ENCODE measurements at places on chromosomes 5 and 9.

- DNase-seq: no peak
Observed at GRCh38 chr5:149834246-149834855, 104.2 kb downstream of the PPARGC1B start.

GRCh38 chr5:103703617-103704016, 141.0 kb upstream of the NUDT12 start:
- DNase-seq: no peak

DNA sequence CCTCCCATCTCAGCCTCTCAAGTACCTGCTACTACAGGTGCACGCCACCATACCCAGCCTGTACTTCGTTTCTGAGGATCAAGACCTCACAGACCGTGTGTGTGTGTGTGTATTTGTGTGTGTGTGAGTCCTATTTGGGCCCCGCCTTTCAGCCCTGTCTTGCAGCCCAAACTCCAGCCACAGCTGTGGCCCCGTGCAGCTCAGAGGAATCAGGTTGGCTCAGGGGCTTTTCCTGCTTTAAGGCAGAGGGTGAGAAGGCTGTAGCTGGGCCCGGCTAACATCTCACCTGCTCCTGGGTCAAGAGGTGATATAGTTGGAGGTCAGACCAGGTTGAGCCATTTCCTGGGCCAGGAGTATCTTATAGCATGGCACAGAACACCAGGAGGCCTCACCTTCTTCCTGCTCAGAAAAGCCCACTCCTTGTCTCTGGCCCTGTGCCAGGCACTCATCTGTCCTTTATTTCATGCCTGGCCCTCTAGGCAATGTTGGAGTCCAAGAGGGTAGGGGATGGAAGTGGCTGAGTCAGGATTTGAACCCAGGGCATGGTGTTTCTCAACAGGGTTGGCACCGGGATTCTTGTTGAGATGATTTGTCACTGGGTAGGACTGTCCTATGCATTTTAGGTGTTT, 1.6 kb upstream of the PHYKPL start:
- DNase-seq: no peak

DNA sequence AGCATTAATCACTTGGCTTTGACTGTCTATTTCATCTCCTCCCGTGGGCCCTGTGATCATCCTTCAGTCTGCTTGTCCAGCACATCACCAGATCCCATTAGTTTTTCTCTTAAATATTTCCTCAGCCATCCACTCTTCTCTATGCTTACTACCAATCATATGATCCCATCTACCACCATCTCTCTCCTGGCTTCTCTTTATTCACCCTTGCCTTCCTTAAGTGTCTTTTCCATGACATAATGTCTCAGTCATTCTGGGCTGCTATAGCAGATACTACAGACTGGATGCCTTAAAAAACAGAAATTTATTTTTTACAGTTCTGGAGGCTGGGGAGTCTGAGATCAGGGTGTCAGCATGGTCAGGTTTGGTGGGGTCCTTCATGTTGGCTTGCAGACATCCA, 208.4 kb upstream of the PPP1R2B start:
- no peak for DNase-seq

GRCh38 chr5:9013147-9013546, 532.7 kb downstream of the SEMA5A start:
- DNase-seq: no peak

DNA sequence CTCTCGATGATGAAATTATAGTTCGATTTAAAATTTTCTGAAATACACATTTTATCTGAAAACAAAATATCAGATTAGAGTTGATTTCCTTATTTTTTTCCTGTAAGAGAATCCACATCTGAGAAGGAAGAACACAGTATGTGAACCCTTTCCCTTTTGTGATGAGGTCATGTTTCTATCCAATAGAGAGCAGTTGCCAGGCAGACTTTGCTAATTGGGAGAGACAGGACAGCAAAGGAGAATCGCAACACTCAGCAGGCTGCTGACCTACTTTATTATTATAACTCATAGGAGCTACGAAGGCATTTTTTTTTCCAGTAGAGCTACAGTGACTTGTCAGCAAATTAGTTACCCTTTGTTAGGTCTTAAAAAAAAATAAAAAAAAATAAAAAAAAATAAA, 242.1 kb downstream of the HCN1 start:
- DNase-seq: no peak

- no peak for DNase-seq
Observed at GRCh38 chr9:131817627-131818026, 77.8 kb upstream of the RAPGEF1 start.

DNA sequence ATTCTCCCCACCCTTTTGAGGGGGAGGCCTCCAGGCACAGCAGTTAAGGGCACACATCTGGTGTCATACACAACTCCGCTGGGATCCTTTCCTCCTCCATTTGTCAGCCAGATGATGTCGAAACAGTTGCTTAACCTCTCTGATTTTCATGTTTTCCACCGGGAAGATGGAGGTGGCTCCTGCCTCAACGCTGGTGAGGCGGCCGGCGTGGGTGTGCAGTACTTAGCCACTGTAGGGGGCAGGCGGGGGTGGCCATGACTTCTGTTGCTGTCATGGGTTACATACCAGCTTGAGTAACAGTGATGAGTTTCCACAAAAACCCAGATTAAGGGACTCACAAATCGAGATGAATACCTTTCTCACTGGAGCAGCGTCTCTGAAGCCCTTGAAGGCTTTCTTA, 63.1 kb upstream of the EPB41L4B start:
- DNase-seq: no peak

GRCh38 chr5:74373076-74373475, 267.5 kb downstream of the ENC1 start:
- DNase-seq: no peak

GRCh38 chr9:131740898-131741297, 1.0 kb upstream of the RAPGEF1 start:
- no peak for DNase-seq

GRCh38 chr9:115357821-115358220, 239.9 kb upstream of the TNC start:
- no peak for DNase-seq

DNA sequence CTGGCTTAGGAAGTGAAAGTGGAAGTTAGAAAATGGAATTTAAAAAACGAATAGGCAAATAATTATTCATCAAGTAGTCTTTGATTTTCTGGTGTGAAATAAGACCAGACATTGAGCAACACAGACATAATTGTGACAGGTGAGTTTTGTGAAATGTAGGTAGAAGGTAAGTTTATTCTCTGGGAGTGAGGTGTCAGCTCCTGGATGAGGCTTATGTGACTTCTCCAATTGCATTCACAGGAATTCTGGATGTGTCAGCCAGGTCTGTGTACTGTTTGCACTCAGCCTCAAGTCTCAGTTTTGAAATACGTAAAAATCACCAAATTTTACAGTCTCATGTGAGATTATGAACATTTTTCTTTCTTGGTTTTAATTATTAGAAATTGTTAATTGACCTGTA, 537.6 kb downstream of the CETN3 start:
- no peak for DNase-seq

- no peak for DNase-seq
Observed at GRCh38 chr5:3862906-3863305, 267.3 kb downstream of the IRX1 start.

- no peak for DNase-seq
Observed at GRCh38 chr9:104092875-104093600, 1.1 kb upstream of the SMC2 start.

GRCh38 chr5:10599862-10600284, 36.0 kb downstream of the ANKRD33B start:
- DNase-seq: no peak

DNA sequence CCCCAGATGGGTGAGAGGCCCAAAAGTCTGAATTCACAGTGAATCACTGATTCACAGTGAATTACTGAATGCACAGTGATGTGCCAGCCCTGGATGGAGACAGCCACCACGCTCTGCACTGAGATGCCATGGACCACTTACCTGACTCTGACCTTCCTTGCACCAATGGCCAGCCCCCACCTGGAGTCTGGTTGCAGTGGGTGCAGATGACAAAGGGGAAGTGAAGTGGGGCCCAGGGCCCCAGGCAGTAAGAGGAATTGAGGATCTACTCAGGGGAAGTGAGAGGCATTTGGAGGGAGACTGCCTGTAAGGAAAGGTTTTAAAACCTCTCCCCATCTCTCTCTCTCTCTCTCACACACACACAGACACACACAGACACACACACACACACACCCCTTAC, 412.1 kb downstream of the CYLC2 start:
- DNase-seq: no peak

GRCh38 chr9:70111641-70112236, 68.1 kb downstream of the MAMDC2 start:
- DNase-seq: no peak

DNA sequence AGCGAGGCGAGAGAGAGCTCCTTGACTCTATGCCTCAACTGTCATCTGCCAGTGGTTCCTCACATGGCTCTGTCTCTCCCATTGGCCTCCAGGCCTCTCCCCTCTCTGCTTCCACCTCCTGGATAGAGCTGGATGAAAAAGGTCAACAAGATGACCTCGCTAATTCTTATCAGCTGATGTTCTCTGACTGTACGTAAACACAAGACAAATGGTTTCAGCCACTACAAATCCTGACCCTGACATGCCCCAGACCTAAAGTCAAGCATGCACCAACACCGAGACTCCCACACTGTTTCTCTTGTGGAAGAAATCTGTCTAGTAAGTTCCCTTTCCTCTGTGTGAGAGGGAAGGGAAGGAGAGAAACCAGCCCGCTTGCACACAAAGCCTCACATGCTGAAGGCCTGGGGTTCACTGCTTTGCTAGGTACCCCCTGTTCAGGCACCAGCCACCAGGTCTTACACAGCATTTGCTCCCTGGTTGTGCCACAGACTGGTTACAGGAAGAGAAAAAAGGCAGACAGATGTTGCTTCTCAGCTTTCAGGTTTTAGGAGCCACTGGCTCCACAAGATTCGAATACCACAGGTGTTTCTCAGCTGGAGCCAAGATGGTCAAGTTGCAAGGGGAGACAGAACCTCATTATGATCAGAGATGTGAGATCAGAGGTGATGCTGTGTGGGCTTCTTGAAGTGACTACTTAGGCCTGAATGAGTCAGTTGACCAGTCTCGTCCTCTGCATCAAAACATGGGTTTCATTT, 592.5 kb downstream of the CCDC171 start:
- no peak for DNase-seq

DNA sequence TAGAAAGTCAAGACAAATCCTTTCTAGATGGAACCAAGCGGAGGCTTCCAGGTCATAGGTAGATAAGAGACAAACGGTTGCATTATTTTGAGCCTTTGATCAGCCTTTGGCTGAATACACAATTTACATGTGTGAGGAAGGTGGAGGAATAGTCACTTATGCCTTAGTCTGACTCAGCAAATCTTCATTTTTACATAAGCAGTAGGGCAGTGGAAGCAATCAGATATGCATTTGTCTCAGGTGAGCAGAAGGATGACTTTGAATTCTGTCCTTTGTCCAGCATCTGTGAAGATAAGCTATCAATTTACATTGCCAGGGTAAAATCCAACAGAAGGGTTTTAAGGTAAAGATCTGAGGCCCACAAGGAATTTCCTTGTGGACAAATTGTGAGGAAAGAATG, 23.8 kb downstream of the TUSC1 start:
- no peak for DNase-seq

DNA sequence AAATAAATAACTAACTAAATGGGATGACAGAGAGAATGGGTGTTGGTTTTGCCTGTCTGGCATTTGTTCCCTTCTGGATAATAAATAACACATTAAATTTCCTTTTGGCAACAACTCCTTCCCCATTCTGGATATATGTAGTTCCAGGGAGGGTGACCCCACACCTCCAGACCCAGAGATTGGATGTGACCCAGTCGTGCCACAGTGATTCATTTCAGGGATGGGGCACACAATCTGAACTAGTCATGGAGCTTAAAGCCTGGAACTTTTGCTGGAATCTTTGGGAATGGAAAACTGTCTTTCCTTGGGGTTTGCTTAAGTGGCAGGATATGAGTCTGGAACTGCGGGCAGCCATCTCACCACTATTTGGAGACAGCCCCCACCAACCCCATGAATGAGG, 11.3 kb downstream of the KLF9 start:
- no peak for DNase-seq

- DNase-seq: no peak
Observed at GRCh38 chr5:97019435-97020117, 83.7 kb downstream of the LNPEP start.

DNA sequence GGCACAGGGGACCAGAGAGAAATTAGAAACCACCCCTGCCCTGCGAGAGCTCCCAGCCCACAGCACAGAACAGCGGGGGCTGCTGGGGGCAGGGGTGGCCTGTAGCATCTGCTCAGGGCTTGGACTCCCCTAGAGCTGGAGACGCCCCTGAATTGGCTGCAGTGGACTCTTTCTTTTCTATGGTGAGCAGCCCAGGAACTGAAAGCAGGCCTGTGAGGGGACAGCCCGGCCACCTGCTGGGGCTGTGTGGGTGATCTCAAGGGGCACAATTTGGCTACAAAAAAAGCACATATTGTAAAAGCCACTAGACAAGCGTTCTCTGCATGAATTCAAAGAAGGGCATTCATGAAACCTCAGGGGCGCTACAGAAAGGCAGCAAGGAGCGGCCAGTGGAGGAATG, 57.5 kb upstream of the ICE1 start:
- DNase-seq: no peak

- DNase-seq: no peak
Observed at GRCh38 chr5:98416541-98416940, 356.9 kb upstream of the RGMB start.

GRCh38 chr9:87770616-87771315, 44.8 kb downstream of the CTSL start:
- no peak for DNase-seq

- no peak for DNase-seq
Observed at GRCh38 chr9:135463140-135463539, 16.4 kb upstream of the PPP1R26 start.

GRCh38 chr5:124060011-124060410, 548.0 kb downstream of the CSNK1G3 start:
- no peak for DNase-seq

DNA sequence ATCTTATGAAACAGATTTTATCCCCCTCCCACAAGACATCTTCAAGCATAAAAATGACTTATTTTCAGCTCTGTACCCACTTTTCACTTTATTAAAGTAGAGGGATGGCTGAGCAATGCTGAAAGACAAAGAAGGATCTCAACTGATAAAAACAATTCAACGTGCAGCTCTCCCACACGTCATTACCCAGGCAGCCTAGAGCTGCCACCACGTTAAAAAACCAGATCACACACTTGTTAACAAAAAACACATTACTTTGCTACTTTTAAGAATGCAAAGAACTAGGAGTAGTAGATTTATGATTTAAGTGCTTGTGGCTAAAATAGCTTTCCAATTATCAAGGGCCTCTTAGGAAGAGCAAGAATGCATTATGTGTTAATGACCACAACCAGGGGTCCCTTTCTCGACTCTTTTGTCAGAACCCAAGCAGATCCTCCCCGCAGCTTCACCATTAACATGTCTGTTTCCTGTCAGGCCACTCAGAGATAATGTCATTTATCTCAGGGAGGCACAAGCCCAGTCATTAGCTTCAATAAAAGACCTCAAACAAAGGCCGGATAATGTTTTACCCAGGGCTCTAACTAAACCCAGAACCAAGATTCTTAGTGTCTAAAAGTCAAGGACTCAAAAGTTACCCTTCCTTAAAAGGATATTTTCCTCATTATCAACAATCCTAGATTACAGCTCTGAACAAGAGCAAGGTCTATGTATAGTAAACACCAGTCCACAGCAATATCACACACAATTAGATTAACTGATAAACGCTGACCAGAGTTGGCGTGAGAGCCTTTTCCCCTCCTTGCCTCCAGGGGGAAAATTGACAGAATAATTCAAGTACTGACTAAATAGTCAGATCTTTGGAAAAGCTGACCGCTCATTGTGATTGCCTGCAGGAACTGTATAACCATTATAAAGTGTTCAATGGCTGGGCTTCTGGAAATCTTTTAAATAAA, 7.5 kb downstream of the ZNF608 start:
- no peak for DNase-seq
